Stimulated activated CD4-positive, alpha-beta T cell treated with anti-CD3 and anti-CD28 coated beads, Interleukin-4, amount 100 ng/mL, for 1 hour (primary cell): ENCODE measurements at places on chromosomes 2 and 18.
A peak's percentile ranks its signal among the peaks of the same experiment; 100 is the strongest.

GRCh38 chr18:8751692-8752091 lies 46.3 kb downstream of the MTCL1 start:
- DNase-seq, result no peak

GRCh38 chr2:28624793-28625701 lies 126.6 kb upstream of the PPP1CB start:
- peak; percentile 50 for DNase-seq

GRCh38 chr18:45100321-45101105 lies 419.8 kb downstream of the SETBP1 start:
- no peak for DNase-seq

- DNase-seq, result no peak
Observed at GRCh38 chr2:150427298-150427697, 60.2 kb downstream of the RND3 start.

DNA sequence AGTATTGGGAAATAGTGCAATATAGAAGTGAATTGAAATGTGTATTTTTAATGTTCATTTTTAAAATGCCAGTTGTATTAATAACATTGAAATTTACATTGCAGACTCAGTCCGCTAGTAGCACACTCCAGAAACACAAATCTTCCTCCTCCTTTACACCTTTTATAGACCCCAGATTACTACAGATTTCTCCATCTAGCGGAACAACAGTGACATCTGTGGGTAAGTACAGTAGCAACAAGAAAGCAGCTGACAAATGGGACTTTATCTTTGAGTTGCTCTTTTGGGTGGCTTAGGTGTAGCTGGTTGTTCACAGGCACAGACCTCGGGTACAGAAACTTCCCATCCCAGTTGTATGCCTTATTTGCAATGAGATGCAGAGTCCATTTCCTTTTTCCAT lies 118.2 kb upstream of the IL1R2 start:
- no peak for DNase-seq

DNA sequence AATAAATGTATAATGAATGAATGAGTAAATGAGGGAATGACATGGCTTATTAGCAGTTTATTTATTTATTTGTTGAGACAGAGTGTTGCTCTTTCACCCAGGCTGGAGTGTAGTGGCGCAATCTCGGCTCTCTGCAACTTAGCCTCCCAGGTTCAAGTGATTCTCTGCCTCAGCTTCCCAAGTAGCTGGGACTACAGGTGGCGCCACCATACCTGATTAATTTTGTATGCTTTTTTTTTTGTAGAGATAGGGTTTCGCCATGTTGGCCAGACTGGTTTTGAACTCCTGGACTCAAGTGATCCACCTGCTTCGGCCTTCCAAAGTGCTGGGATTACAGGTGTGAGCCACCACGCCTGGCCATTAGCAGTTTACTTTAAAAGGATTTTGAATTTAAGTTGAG lies 100.3 kb upstream of the CAVIN2 start:
- no peak for DNase-seq

- no peak for DNase-seq
Observed at GRCh38 chr2:172859581-172860335, 124.1 kb downstream of the RAPGEF4 start.

GRCh38 chr2:144071461-144071860 lies 448.5 kb downstream of the ZEB2 start:
- no peak for DNase-seq

GRCh38 chr2:138974651-138975050 lies 194.5 kb upstream of the NXPH2 start:
- DNase-seq, result no peak

DNA sequence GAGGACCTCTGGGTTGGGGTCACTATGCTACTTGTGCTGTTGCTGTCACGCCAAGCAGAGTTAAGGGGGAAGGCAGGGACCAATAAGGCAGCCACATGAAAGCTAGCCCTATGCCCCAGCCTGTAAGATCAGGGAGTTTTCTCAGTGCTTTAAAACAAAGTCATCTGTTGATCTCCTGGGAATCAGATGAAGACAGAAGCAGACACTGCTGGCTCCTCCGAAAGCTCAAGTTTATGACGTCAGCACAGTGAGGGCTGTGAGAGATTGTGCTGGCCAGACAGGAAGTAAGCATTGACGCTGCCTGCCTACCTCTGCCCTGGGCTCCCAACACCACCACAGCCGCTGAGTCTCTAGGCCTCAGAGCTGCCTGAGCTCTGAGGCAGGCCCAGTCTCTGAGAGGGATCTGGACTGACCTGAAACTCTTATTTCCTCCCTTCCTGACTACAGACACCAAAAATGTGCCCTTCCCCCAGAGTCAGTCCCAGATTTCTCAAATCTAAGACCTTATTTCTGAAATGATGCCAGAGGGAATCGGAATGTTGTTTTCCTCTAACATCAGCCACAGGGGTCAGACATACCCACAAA lies 118.1 kb upstream of the EPAS1 start:
- peak; percentile 19 for DNase-seq

DNA sequence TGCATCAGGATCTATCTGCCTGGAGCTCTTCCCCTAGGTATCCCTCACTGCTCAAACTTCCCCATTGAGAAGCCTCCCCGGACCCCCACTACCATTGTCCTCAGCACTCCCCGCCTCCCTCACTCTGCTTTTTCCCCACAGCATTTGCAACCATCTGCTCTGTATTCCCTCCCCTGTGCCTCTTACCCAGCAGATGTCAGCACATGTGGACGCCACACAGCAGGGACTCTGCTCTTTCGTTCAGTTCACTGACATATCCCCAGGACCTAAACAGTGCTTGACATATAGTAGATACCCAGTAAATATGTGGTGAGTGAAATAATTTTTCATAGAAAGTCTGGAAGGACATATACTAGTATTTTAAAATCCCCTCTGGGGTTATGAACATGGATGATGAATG lies 101.1 kb downstream of the TMEM247 start:
- no peak for DNase-seq

DNA sequence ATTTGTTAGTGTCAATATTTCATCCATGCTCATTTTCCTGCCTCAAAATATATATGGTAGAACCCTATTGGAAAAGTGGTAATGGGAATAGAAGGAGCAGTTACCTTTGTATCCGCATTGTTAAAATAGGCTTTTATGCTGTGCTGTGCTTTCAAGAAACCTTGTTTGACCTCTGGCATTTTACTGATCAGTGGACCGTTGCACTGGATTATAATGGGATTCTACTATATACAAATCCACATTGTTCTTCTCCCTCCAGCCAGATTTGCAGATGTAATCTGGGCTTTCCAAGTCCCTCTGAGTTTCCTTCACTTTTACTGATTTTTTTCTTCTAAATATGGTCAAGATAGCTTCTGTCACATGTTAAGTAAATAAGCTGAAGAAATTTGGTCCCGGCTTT lies 23.3 kb upstream of the FAM237A start:
- no peak for DNase-seq

DNA sequence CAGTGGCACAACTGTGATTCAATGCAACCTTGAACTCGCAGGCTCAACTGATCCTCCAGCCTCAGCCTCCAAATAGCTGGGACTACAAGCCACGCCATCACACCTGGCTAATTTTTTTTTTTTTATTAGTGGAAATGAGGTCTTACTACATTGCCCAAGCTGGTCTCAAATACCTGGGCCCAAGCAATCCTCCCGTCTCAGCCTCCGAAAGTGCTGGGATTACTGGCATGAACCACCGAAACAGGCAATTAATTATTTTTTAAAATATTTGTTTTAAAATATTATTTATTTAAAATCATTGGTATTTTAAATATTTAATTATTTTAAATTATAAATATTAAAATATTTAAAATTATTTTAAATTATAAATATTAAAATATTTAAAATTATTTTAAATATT lies 24.5 kb downstream of the SRBD1 start:
- DNase-seq, result no peak

- no peak for DNase-seq
Observed at GRCh38 chr18:52183107-52183506, 156.9 kb upstream of the DCC start.

GRCh38 chr2:160534996-160535395 lies 41.4 kb upstream of the RBMS1 start:
- no peak for DNase-seq

DNA sequence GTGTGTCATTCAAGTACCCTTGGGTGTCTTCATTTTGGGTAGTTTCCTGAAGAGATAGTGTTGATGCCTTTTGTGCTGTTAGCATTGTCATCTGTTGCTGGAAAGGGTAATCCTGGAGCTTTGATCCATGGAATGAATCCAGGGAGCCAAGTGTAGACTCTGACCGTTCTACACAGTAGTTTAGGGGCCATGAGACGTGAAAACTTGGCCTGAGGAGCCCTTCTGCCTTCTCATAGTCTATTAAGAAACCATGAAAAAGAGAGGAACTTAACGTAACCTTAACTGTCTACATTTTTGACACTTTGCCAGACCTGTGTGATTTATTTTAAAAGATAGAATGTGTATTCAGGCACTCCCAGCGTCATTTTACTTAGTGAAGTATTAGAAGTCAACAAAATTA lies 194.0 kb downstream of the BABAM2 start:
- DNase-seq, result no peak

DNA sequence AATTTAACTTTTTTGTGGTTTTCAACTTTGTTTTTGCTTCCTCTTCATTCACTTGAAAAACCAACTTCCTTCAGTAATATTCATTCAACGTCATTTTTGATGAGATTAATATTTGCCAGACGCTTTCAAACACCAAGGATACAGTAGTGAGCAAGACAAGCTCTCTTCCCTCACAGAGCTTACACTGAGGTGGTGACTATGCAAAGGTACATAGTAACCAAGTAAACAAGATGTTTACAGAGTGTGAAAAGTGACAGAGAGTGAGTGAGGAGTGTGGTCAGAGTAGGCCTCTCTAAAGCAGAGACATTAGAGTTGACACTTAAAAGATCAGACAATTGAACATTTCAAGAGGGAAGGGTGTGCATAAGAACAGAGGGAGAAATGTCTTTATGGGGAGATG lies 155.5 kb downstream of the TMEM247 start:
- DNase-seq, result no peak

GRCh38 chr18:68083776-68084175 lies 567.3 kb upstream of the DSEL start:
- DNase-seq, result no peak

GRCh38 chr18:9135912-9136314 lies 668 bp upstream of the ANKRD12 start:
- DNase-seq, result no peak

DNA sequence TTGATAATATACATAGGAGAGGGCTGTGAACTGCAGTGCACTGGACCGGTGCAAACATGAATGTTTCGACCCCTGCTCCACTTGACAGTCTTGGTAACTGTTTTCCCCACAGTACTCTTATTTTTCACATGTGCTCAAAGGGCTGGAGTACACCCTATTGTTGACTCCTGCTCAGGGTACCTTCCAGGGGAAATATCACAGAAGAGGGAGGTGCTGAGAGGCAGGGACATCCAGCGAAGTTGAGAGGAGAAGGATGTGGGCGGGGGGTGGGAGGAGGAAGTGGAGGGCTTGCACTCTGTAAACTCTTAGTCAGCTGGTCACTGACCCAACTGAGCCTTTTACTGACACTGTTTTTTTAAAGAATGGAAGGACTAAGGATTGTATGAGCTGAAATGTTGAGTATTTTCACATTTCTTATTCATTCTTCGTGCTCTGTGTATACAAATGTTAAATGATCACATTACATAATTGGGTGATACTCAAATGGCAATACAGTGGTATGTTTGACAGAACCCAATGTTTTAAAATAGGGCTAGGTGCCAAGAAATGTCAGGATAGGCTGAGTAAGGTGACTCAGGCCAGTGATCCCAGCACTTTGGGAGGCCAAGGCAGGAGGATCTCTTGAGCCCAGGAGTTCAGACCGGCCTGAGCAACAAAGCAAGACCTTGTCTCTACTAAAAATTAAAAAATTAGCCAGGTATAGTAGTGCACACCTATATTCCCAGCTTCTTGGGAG lies 10.0 kb downstream of the INPP4A start:
- DNase-seq, result no peak

DNA sequence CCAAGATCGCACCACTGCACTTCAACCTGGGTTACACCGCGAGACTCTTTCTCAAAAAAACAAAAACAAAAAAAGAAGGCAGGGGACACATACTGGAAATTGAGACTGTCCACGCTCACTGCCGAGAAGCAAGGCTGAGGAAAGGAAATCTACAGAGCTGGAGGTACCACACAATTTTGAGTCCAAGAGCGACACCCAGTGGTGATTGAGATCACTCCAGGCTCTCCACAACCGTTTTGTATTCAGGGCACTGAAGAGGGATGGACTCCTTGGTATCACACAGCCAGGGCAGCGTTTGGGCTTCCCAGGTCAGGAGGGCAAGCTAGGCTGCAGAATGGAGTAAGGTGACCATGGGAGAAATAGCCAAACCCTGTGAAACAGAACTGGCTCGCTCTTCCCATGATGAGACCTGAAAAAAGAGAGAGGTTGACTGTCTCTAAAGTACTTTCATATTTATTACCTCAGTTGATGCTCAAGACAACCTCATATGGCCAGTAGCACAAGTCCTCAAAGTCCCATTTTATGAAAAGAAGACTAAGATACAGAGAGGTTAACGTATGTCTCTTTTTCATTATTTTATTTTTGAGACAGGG lies 74.5 kb upstream of the YPEL5 start:
- DNase-seq, result peak; percentile 43

- DNase-seq, result no peak
Observed at GRCh38 chr2:42025151-42025582, 22.7 kb upstream of the PKDCC start.

DNA sequence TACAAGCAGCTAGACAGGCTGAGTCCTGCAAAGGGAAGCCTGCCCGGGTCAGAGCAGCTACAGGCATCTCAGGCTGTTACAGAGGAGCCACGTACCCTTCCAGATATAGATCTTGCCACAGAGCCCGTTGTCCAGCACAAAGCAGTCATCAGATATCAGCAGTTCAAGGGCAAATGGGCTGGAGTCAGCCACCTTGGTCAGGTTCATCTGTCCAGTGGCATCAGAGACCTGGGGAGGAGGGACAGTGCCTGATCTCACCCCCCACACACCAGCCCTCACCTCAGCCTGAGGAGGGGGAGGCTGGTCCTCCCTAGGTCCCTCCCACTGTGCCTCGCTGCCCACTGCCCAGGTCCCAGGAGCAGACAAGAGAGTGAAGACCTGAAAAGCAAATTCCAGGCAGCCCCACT lies 12.2 kb downstream of the CAPG start:
- no peak for DNase-seq
